CD4-positive, alpha-beta T cell treated with Interleukin-15 for 4 hours (primary cell): ENCODE measurements at places on chromosomes 4 and X.

GRCh38 chr4:158013858-158014257 lies 159.0 kb downstream of the GASK1B start:
- no peak for DNase-seq

- no peak for DNase-seq
Measured at GRCh38 chr4:160406263-160406825, 1303.5 kb downstream of the RAPGEF2 start.

DNA sequence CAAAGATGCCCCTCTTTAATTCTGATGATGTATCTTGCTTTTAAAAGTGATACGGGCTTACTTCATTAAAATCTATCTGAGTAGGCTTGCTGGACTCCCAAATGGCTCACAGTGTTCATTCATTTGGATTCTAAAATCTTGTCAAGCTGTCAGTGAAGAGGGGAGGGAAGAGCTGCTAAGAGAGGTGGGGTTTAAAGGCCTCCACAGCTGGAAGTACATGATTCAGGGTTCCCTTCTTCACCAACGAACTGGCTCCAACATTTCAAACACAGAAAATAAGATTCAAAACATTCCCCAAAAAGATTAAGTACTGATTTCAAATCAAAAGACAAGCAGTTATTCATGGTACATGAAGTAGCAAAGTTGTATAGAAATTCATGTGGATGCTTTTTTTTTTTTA lies 133.0 kb upstream of the NAP1L5 start:
- no peak for DNase-seq

- no peak for DNase-seq
Measured at GRCh38 chrX:129161108-129161507, 362.2 kb downstream of the SMARCA1 start.

DNA sequence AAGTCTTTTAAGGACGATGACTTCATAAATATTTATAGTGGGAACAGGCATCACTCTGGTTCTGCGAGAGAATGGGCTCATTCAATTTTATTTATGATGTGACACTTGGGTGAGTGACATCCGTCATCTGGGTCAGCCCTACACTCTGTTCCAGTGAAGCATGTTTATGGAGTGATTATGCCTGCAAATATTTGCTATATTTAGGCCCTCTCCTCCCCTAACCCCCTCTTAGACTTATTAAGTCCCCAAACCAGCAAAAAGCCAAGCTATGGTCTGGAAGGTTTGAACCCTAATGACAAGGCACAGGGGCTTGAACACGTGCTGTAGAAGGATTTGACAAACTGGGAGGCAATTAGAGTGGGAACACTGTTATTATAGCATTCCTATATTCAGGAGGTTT lies 55.9 kb downstream of the C4orf51 start:
- no peak for DNase-seq

DNA sequence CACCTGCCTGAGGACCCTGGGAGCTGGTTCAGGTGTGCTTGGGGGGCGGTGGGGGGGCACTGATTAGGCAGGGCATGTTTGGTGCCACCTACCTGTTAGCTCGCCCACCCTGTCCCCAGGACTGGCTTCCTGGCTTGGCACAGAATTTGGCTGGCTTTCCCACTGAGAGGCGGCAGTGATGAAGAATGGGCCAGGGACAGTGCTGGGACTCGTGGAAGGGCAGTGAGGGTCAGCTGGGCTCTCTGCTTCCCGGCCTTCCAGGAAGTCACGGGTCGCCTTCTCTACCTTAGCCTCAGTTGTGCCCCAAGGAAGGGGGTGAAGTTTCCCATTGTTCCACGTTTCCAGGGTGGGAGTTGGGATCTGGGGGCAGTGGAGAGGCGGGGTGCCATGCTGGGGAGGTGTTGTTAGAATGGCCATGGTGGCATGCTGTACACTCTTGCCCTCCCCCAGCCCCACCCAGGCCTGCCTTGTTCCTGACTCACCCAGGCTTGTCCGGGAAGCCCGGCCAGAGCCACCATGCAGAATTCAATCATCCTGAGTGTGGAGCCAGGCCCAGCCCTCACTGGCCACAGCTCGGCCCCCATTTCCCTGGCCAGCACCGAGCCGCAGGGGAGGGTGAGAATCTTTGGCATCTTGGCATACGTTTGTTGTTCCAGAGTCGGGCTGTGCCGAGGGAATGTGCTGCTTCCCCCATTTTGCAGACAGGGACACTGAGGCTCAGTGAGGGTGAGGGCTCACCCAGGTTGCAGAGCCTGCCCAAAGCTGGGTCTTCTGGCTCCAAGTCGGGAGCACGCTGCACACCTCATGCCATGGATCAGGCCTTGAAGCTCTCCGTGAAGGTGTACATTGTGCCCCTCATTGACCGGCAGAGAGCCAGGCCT lies 21.9 kb upstream of the GPR78 start:
- DNase-seq, result no peak

GRCh38 chr4:42555828-42556227 lies 101.1 kb downstream of the ATP8A1 start:
- no peak for DNase-seq
